ENCODE measurements at places on chromosomes 6 and 20. TPM values are rescaled to one million over a fixed set of nuclear protein-coding genes. Genes with fewer than 3 reads are reported as not detected.

ID4 gene
- total RNA-seq = 2.4 TPM

ZNF831 gene
- not detected for total RNA-seq

HDGFL1 gene
- not detected for total RNA-seq

SYCP2L gene
- total RNA-seq = 3.2 TPM

MUC22 gene
- total RNA-seq = 0.01 TPM

PPP1R3G gene
- total RNA-seq = 1.7 TPM

SIGLEC1 gene
- total RNA-seq = not detected

PI16 gene
- not detected for total RNA-seq

CLPSL2 gene
- total RNA-seq = 0.60 TPM

RIPOR3 gene
- not detected for total RNA-seq
